ENCODE measurements at places on chromosomes 3 and 15.

- DNase-seq: no peak
These were observed 161.9 kb upstream of the TNIK start for GRCh38 chr3:171622126-171622525.

- no peak for DNase-seq
These were observed 1.5 kb downstream of the FAH start for GRCh38 chr15:80154336-80154735.

DNA sequence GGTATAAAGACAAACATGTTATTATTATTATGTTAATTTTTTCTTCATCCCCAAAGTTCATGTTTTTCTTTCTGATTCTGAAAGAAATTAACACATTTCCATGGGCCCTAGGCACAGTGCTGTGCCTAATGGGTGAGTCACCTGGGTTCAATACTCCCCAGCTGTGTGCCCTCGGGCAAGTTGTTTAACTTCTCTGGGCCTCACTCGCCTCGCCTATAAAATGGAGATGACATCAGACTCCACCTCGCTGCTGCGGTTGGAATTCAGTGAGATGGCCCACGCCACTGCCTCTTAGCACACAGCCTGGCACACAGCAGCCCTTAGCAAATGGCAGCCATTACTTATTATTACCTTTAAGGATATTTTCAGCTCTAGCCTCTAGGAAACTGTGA is 22.6 kb downstream of the DNASE1L3 start:
- no peak for DNase-seq

DNA sequence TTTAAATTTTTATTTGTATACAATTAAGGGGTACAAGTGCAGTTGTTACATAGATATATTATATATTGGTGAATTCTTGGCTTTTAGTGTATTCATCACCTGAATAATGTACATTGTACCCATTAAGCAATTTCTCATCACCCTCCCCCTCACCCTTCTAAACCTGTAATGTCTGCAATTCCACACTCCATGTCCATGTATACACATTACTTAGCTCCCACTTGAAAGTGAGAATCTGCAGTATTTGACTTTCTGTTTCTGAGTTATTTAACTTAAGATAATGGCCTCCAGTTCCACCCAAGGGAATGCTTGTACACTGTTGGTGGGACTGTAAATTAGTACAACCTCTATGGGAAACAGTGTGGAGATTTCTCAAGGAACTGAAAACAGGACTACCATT is 383.2 kb upstream of the KCNMB2 start:
- no peak for DNase-seq

- DNase-seq: peak; percentile 56
These were observed 261.2 kb downstream of the SHOX2 start for GRCh38 chr3:157844800-157845565.

DNA sequence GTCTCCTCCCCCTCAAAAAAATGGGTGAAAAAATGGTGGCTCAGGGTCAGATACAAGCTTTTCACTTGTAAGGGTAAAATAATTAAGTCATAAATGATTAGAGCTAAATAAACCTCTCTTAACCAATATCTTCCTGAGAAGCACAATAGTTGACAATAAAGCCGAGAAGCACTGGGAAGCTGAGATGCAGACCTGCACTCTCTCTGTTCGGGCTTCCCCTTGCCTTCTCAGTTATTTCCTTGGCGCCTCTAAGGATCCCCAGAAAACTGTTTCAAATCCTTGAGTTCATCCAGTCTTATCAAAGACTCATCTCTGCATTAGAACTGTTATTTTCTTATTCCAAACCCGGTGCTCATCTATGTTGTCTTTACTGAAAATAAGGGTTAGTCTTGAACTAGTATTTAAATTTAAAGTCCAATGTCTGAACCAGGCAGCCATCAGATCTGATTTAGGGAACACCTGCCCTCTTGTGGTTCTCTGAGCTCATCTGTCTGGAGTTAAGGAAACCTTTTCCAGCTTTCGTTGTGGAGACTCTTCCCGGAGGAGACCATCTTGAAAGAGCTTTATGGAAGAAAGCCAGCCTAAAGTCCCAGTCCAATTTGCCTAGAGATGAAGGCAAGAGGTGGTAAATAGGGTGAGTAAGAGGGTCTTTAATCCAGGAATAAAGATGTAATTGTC is 256.4 kb upstream of the MCTP2 start:
- peak; percentile 57 for DNase-seq

DNA sequence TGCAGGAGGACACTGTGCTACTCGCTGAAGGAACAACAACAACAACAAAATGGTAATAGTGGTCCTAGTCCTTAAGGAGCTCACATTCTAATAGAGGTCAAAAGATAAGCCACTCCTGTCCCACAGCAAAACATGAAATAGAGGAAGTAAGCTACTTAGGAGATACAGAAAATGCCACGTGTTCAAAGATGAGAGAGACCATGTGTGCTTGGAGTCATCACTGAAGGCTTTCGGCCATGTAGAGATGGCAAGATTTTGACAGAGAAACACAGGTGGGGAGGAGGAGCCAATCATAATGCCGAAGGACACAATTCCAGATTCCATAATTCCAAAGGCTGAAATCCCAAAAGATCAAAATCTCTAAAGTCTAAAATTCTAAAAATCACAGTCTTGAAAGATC is 24.8 kb upstream of the RIOX2 start:
- DNase-seq: no peak

- DNase-seq: no peak
These were observed 93.2 kb downstream of the SLCO3A1 start for GRCh38 chr15:91946581-91947292.

- DNase-seq: no peak
These were observed 424.8 kb upstream of the TPM1 start for GRCh38 chr15:62617741-62618140.

DNA sequence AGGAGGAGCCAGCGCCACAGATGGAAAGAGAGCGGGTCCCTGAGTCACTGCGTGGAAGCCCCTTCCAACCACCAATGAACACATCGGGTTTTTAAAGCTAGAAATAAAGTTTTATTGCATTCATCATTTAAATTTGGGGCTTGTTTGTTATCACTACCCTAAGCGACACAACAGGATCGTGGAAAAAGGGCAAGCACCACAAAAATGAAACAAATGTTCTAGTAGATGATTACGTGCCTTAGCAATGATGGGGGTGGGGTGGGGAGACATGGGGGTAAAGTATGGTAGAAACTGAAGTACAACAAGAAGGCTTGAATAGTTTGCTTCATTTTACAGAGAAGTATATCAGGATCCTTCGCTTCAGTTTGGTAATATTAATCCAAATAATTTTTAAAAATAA is 221.6 kb upstream of the ATP10A start:
- peak; percentile 59 for DNase-seq

- DNase-seq: no peak
These were observed 34.3 kb downstream of the U2SURP start for GRCh38 chr3:143035466-143036211.

- DNase-seq: no peak
These were observed 11.8 kb downstream of the CPN2 start for GRCh38 chr3:194339356-194339755.

DNA sequence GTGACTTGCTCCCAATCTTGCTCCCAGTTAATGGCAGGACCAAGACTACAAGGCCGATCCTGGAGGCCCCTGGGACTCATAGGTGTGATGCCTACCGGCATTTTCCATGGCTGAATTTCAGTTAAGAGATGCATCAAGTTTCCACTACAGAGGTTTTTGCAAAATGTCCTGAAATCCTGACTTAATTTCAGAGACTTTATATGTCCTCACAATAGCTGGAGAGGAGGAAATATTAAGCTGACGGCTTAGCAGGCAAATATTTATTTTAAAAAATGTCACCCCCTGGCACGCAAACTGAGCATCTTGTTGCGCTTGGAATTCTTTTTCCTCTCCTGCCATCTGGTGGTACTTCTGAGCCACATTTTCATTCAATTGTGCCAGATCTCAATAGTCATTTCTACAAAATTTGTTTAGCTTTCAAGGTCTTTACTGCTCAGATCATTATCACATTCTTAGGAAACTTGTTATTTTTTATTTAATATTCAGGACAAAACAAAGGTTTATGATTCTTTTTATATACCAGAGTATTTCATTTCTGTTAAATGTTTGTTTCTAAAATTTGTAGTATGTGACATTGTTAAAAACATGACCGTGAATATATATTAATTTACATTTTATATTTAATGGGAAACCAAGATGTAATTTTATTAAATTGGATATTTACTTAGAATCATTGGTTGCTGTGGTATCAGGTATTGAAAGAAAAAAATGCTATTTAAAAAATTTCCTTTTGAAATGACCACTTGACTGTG is 189.2 kb upstream of the THRB start:
- peak; percentile 87 for DNase-seq

- DNase-seq: peak; percentile 74
These were observed 89.5 kb upstream of the ATP2B2 start for GRCh38 chr3:10594915-10595314.

DNA sequence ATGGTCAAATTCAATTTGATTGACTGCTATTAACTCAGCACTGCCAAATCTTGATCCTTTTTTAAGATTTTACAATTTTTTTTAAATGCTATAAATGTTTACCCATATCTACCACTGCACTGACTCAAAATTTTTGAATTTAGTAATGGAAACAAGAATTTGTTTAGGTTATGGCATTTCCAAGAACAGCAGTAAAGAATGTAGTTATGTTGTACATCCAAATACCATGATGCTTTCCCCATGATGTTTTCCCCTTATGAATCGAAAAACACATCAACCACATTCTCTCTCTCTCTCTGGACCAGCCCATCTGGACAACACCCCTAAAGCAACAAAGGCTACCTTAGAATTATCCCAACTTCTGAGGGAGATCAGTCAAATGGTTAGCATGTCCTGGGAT is 14.2 kb downstream of the CHRM5 start:
- peak; percentile 64 for DNase-seq

GRCh38 chr3:48107227-48107626 is 81.0 kb downstream of the CDC25A start:
- DNase-seq: no peak

DNA sequence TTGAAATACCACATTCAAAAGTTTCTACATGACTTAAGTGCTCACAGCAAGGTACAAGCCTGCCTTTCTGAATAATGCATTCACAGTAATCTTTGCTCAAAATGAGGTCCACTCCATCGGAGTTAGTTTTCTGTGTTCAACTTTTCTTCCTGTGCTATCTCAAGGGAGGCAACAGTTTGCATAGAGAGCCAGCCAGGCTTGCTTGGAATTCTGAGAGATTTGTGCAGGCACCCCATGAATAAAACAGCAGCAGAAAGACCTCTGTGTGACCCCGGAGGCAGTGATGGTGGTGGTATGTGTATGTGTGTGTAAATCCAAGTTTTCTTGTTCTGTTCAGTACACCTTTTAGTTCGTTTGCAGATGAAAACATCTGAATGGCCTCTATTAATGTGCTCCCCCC is 124.0 kb downstream of the ADAMTS9 start:
- DNase-seq: no peak

DNA sequence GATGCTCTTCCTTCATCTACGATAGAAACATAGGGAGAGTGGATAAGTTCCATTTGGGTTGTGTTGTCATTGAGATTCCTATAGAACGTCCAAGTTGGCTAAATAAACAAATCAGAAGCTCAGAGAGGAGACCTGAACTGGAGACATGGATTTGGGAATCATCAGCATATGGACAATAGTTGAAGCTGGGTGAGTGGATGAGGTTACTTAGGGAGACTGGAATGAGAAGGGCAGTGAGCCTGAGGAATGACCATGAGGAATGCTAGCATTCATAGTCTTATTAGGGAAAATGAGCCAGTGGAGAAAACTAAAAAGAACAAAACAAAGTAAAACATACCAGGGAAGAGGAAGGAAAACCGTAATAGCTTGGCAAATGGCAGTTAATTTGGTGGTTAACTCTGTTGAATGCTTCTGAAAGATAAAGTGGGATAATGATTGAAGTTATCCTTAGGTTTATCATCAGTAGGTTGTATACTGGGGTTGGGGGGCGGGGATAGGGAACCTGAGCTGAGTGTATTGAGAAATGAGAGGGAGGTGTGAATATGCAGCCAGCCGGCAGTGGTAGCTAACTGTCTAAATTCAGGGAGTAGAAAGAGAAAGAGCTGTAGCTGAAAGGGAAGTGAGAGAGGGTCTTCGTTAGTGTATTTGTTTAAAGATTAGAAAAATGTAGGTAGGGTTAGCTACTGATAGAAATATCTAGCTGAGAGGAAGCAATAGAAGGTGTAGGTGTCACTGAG is 74.6 kb downstream of the ARHGEF26 start:
- no peak for DNase-seq

All from fibroblast of skin of scalp (primary cell).